ENCODE measurements at places on chromosomes 3 and 15.

DNA sequence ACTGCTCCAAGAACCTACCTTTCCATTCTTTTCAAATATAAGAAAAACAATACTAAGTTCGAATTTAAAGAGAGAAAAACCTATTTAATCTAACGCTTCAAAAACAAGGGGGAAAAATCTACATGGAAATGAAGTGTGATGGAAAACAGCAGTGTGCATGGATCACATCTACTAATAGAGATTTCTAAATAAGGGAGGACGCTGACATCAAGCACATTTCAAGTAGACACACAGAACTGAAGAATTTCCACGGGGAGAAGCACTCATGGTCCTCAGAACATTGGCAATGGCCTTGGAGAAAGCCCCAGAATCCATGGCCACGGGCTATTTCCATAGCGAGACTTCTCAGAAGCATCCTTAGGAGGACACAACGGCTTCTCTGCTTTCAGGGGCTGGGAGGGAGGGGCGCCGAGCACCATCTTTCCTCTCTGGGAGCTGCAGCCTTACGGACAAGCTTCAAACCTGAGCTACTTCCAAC, 1.0 kb downstream of the TASOR start:
- no peak for DNase-seq

DNA sequence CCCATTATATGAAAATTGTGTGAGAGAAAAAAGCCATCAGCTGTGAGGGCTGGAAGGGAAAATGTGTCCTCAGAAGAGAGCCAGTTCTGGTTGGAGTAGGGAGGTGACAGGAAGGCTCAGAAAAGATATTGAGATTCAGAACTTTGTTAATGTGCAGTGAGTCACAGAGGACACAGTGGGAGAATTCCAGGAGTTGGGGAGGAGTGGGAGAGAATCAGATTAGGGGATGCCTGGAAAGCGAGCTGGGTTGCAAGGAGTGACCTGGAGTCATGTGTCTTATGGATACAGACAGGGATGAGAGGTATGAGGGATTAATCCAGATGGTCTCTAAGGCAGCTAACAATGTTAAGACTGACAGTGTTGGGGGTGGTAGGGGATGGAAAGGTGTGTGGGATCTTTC, 67.5 kb downstream of the CHST2 start:
- no peak for DNase-seq

GRCh38 chr3:182913889-182914288, 66.4 kb downstream of the DCUN1D1 start:
- DNase-seq = no peak

- DNase-seq = no peak
These were observed 293.3 kb upstream of the THBS1 start for GRCh38 chr15:39287322-39288195.

- no peak for DNase-seq
These were observed 657.3 kb upstream of the TGFBR2 start for GRCh38 chr3:29949131-29949530.

- DNase-seq = no peak
These were observed 54.4 kb downstream of the ACAP2 start for GRCh38 chr3:195388380-195388779.

- no peak for DNase-seq
These were observed 22.0 kb upstream of the ZCWPW2 start for GRCh38 chr3:28326458-28326926.

DNA sequence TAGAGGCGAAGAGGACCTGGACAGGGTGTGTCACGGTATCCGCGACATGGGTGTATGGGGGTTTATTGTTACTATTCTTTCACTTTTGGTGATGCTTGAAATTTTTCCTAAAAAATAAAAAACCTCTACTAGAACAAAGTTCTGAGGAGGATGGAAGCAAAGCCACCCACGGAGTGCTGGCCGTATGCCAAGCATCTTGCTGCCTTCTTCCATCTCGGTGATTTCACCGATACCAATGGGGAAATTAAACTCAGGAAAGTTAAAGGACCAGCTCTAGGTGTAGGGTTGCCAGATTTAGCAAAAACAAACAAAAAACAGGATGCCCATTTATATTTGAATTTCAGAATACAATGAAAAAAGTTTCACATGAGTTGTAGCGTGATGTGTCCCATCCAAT, 33.9 kb downstream of the SMAD6 start:
- no peak for DNase-seq

GRCh38 chr3:128814060-128814459, 65.4 kb upstream of the ACAD9 start:
- DNase-seq = no peak

- no peak for DNase-seq
These were observed 115.6 kb downstream of the CHDH start for GRCh38 chr3:53730576-53730975.

DNA sequence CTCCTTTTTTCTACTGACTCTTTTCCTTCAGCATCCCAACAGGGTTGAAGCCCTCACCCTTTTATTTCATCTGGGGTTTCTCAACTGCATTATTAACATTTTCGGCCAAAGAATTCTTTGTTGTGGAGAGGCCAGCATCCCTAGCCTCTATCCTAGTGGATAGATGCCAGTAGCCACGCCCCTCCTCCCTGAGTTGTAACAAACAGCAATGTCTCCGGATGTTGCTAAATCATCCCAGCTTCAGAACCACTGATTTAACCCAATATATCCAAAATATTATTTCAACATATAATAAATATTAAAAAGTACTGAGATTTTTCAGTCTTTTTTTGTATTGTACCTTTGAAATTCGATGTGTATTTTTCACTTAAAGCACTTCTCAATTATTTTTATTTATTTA, 2.0 kb upstream of the RNF111 start:
- no peak for DNase-seq

GRCh38 chr15:29159771-29160455, 109.7 kb downstream of the NSMCE3 start:
- no peak for DNase-seq

- DNase-seq = no peak
These were observed 62.9 kb upstream of the LRRFIP2 start for GRCh38 chr3:37237252-37237651.

GRCh38 chr15:41870689-41871081, 23.2 kb downstream of the SPTBN5 start:
- no peak for DNase-seq
